ENCODE measurements at places on chromosomes 12 and 14. TPM values are rescaled to one million over a fixed set of nuclear protein-coding genes. Genes with fewer than 3 reads are reported as not detected.

SRRM4 gene
- not detected for total RNA-seq

RHNO1 gene
- total RNA-seq: 47.4 TPM

CMKLR1 gene
- 0.03 TPM for total RNA-seq

PROX2 gene
- total RNA-seq: not detected

FSCB gene
- not detected for total RNA-seq

TSPAN19 gene
- total RNA-seq: not detected

KMT2D gene
- 30.6 TPM for total RNA-seq

NTN4 gene
- 36.5 TPM for total RNA-seq

WNT5B gene
- 3.0 TPM for total RNA-seq

EIF4B gene
- total RNA-seq: 222 TPM

RIPK3 gene
- not detected for total RNA-seq
